ENCODE measurements at places on chromosomes 5 and 9.

DNA sequence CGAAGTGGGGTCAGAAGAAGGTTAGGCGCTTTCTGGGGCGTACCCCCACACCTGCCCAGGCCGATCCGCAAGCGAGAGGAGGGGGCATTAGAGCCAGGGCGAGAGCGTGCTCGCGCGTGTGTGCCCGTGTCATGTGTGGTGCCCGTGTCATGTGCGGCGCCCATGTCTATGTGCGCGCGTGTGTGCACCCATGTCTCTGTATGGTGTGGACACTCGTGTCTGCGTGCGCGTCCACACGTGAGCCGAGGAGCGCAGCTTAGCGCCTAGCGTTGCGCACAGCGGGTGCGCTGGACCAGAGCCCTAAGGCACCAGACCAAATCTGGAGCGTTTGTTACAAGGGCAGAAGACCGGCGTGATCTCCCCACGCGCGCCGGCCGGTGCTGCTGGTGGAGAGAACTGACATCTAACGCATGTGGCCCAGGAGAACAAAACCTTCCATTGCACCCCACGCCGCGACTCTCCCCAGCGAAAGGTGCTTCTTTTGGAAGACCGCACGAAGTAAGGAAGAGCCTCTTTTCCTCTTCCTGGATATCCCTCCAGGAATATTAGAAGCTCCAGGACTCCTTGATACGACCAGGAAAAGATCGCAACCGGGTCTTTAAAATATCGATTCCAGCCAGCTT, 644 bp downstream of the NIM1K start:
- DNase-seq = peak; percentile 37

GRCh38 chr5:19886123-19886917, 101.7 kb downstream of the CDH18 start:
- DNase-seq = no peak

DNA sequence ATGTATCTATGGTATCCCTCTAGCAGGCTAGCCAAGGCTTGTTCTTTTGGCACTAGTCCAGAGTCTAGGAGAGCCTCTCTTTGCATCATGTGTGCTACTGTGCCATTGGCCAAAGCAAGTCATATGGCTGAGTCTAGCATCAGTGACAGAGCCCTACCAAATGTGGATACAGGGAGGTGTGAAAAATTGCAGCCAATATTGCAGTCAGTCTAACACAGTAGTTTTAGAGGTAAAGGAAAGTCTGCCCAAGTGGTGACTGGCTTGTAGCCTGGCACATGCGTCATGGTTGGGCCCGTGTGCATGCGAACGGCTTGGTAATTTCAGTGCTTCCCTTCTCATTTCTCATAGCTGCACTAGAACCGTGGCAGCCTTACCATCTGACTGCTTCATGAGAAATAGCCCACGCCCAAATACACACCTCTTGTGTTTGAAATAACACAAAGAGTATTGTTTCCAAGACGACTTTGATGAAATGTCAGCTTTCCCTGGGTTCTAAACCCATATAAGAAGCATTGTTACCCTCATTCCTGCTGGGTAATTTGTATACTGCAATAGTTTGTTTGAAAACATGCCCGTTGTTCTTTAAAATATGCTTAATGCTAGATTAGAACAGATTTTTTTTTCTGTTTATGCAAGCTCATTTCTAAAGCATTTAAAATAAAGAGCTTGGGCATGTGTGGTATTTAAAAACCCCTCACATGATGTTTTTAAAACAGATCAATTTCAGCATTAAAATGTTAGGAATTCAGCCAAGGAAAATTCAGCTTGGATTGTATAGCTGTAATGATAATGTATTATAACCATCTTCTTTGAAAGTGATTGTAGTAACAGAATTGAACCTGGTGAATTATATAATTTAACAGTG, 113.2 kb downstream of the TLE4 start:
- no peak for DNase-seq

DNA sequence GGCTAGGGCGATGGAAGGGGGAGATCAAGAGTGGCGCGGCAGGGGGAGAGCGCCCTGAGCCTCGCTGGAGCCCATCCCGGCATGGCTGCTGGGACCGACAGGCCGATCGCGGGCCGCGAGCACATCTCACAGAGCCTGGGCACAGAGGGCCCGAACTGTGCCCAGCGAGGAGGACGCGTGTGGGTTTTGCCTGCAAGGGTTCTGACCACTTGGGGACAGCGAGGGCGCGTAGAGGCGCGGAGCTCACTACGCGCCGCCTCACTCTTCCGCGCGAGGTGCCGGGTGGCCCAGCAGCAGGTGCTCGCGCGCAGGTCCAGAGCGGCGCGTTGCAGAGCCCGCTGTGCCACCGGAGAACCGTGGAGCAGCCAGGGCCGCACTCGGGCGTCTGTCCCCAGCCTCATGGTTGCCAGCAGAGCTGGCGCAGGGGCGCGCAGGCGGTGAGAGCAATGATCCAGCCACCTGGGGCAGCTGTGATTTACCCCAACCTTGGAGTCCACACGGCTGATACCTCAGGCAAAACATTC, 16.3 kb upstream of the PITX1 start:
- no peak for DNase-seq

- no peak for DNase-seq
Measured at GRCh38 chr5:66342341-66342880, 198.3 kb downstream of the SREK1 start.

DNA sequence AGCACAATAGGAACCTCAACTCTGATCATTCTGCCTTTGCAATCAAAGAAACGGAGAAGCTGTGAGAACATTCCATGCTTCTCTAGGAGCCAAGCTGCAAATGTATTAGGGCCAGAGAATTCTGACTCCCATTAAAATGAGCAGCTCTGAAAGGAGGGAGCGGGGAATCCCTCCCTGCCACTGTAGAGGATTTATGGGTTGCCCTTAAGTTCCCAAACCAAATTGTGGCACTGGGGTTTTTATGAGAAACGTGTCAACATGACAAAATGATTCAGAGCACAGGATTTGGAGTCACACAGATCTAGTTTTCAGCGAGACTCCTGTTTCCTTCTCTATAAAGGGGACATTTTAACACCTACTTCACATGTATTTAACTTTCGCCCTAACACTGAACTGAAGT, 1.8 kb downstream of the IL6ST start:
- DNase-seq = no peak

DNA sequence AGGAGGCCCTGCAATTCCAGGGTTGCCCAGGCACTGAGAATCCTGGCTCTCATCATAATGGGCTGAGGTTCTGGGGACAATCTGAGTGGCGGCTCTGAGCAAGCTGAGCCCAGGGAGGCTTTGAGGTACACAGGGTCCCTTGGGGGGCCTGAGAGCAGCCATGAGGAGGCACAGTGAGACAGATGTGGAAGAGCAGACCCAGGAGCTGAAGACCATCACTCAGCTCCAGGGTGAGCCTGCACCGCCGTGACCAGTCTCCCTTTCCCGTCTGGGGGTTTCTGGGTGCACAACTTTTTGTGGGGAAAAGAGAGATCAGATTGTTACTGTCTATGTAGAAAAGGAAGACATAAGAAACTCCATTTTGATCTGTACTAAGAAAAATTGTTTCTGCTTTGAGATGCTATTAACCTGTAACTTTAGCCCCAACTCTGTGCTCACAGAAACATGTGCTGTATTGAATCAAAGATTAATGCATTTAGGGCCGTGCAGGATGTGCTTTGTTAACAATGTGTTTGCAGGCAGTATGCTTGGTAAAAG, at the start of gene CCDC183:
TSS of gene CCDC183 (plus strand) at position 101 of the 537 bp plus-strand sequence. CDS start at position 161, 60 bp downstream.
- no peak for DNase-seq

- DNase-seq = no peak
Measured at GRCh38 chr5:61618577-61618976, 286.5 kb downstream of the ZSWIM6 start.

GRCh38 chr5:141001844-141002604, 35.7 kb downstream of the PCDHAC2 start:
- no peak for DNase-seq

GRCh38 chr5:93611273-93611975, 28.4 kb downstream of the NR2F1 start:
- no peak for DNase-seq

DNA sequence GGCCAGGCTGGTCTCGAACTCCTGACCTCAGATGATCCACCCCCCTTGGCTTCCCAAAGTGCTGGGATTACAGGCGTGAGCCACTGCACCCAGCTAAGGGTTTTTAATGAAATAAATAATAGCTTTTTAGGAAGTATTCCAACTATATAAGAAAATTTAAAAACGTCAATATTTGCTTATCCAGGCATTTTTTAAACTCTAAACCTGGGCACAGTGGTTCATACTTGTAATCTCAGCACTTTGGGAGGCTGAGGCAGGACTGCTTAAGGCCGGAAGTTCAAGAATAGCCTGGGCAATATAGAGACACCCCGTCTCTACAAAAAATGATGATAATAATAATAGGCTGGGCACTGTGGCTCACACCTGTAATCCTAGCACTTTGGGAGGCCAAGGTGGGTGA, 14.2 kb downstream of the SKP1 start:
- no peak for DNase-seq

DNA sequence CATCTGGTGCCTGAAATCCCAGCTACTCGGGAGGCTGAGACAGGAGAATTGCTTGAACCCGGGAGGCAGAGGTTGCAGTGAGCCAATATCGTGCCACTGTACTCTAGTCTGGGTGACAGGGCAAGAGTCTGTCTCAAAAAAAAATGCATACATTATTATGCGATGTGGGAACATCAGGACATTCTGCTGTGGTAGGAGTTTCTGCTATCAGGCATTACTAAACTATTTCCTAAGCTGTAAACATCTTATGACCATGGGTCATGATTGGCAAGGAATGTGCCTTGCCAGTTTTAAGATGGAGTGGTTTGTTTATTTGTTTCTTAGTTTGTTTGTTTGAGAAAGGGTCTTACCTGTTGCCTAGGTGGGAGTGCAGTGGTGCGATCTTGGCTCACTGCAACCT, 45.1 kb upstream of the FAM120A start:
- DNase-seq = no peak

- DNase-seq = no peak
Measured at GRCh38 chr9:89675058-89675742, 70.4 kb downstream of the GADD45G start.

GRCh38 chr9:27414220-27414761, 109.8 kb upstream of the IFNK start:
- no peak for DNase-seq

DNA sequence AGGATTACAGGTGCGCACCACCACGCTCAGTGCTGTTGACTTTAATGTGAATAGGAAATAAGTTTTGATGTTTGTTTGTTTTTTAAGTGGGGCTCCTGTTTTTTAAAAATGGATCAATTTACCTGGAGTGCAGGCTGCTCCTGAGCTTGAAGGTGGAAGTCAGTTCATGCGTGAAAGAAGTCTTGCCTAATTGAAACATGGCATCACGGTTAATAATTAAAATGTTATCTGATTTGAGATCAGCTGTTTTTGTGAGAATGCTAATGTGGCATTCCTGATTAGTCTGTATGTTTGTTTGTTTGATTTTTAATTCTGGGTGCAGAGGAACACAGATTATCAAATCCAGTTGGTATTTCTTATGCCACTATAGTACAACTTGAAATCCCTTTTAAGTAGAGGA, 6.5 kb downstream of the SFXN1 start:
- DNase-seq = no peak

GRCh38 chr5:111950660-111951059, 193.7 kb upstream of the NREP start:
- DNase-seq = no peak

DNA sequence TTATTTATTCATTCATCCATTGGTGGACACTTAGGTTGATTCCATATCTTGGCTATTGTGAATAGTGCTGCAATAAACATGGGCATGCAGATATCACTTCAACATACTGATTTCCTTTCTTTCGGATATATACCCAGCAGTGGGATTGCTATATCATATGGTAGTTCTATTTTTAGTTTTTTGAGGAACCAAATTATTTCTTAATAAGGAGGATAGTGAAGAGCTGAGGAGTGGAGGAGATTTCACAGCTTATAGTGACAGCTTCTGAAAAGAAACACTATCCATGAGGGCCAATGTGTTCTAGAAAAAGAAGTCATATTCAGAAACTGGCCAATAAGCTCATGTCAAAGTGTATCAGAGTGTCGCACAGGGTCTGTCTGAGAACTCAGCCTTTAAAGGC, 183.3 kb downstream of the SEC61B start:
- no peak for DNase-seq

DNA sequence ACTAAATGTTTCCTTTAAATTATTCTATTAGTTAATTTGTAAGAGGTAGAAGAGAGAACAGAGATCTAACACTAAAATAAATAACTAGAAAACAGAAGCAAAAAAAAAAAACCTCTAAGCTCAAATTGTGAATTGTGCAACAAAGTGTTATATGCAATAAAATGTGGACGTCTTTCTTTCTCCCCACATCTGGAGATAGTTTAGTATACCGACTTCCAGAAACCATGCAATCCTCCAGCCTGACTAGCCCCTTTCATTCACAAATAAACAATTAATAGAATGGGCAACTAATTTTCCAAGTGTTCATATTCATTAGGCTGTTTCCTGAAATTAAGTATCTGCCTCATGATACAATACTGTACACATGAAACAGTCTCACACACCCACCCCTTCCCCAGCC, 258.5 kb downstream of the BNC2 start:
- no peak for DNase-seq

DNA sequence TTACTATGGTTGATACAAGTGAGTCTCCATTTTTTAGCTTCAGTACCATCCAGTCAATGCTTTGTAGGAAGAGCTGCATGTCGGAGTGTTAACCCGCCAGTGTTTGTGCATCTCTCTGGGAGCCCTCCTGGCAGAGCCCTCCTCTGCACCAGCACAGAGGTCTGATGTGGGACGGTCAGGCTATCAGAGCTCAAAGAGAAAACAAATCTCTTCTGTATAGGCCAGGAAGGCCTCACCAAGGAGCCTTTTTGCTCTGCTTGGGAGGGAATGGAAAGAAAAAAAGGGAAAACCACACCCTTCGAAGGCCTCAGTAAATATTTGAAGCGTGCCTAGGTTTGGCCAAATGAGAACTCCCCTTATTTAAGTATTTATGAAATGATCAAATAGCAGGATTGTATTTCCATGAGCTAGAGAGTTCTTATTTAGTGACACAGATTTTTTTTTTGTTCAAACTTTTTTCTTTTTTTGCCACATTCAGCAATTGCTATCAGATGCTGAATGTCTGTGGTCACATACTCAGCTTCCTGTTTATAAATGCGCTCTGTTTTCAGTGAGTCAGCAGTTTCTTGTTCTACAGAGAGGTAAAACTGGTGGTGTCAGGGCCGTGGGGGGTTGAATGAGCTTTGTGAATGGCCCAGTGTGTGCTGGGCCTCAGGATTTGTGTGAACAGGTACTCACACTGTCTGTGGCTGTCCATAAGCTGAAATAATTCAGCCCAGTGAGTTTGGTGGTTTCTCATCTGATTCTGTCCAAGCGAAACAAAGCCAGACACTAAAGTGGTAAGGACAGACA, 226.6 kb downstream of the SNX18 start:
- peak; percentile 23 for DNase-seq

Data from activated T-cell treated with anti-CD3 and anti-CD28 coated beads, Interleukin-2, amount 50 U/mL, for 1 hour (primary cell).